ENCODE measurements at places on chromosomes 7 and 10.

DNA sequence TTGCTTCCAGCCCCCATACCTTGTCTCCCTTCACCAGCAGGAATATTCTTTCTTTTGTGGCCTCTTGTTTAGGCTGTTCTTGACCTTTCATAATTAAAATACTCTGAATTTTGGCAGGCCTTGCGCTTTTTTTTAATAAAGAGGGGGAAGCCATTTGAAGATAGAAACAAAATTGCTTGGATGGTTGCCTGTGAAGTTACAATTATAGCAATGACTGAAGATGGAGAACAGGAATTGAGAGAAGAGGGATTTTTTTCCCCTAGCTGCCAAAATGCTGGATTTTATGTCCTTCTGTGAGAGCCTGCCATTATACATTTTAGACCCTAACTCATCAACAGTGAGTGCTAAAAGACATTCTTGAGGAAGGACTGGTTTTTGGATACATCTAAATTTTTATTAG, 24.8 kb downstream of the FGFBP3 start:
- DNase-seq = no peak

DNA sequence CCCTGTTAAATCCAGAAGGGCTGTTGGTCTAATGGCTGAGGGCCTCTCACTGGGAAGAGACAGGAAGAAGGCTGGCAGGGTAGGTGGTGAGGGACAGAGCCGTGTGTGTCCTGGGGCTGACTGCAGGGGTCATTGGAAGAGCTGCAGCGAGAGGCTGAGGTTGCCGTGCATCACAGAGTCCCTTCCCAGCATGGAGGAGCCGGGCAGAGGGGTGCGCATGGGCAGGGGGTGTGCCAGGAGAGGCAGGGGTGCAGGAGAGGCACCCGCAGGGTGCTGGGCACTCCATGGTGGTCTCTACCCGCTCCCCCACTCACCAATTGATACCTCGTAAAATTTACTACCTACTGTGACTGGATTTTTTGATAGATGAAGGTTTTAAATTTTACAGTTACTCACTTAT, 124.3 kb downstream of the ACTR3B start:
- no peak for DNase-seq

- DNase-seq = no peak
These were observed 1.7 kb downstream of the HYCC1 start for GRCh38 chr7:23012186-23012585.

DNA sequence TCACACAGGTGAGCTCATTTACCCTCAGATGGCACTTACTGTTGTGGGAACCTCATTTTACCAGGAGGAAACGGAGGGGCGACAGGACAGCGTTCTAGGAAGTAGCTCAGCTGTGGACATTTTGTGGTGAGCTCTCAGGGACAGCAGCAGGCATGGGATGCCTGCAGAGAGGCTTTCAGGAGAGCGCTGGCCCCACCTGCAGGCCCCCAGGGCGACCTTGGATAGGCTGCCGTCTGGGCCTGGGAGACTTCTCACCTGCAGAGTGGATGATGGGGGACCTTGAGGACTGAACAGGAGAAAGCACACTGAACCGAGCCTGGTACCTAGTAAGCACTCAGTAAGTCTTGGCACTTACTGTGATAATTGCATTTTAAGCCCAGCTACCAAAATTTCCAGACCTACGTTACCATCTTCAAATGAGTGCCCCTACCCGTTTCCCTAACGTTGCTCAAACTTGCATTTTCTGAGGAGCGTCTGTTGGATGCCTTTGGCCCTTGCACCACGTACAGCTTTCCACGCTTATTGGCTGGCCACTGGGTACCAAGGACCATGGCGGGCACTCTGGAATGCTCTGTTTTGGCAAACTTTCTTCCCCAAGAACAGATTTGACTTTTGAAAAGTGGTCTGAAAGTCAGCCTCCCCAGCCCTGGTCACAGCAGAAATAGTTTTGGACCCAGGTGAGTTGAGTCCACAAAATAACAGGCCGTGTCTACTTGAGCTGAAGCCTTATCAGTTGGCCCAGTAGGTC, 223.4 kb downstream of the EBF3 start:
- no peak for DNase-seq

- no peak for DNase-seq
These were observed 37.2 kb downstream of the CYCS start for GRCh38 chr7:25087855-25088254.

Data from retinal pigment epithelial cell (primary cell).